ENCODE measurements at places on chromosomes 2 and 18.
A peak's percentile ranks its signal among the peaks of the same experiment; 100 is the strongest.

DNA sequence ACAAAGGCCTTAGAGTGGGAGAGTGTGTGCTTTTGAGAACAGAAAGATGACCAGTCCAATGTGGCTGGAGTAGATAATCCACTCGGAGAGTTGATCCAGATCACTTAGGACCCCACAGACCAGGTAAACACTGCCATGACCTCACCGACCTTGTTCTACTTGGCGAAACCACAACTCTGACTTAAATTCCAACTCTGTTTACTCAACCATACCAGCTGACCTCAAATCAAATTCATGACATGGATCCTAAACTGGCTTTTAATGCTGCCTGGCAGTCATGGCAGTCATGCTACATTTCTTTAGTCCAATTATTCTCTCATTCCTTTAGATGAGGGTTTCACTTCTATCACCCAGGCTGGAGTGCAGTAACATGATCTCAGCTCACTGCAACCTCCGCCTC lies 347.1 kb upstream of the FAM98A start:
- no peak for DNase-seq

DNA sequence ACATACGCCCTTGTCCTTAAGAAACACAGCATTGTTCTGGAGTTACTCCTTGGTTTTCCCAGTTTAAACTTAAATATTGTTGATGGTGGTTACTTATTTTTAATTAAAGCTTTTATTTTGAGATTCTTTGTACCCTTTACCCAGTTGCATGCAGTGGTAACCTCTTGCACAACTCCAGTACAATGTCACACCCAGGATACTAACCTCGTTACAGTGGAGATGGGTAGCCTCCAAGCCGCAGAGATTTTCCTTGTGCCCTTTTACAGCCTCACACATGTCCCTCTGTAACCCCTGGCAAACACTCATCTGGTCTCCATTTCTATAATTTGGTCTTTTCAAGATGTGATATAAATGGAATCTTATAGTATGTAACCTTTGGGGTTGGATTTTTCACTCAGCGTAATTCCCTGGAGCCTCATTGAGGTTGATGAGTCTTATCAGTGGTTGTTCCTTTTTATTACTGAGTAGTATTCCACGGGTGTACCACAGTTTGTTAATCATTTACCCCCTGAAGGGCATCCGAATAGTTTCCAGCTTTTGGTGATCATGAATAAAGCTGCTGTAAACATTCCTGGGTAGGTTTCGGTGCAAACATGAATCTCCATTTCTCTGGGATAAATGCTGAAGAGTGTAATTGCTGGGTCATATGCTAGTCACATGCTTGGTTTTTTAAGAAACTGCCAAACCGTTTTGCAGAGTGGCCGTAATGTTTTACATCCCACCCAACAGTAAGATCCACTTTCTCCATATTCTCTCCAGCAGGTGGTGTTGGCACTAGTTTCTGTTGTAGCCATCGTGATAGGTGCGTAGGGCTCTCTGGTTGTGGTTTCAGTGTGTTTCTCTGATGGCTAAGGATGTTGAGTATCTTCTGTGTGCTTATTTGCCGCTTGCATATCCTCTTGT lies 68.6 kb downstream of the DGKD start:
- DNase-seq: no peak

GRCh38 chr2:149034406-149034805 lies 4.1 kb upstream of the LYPD6B start:
- DNase-seq: no peak

- no peak for DNase-seq
These were observed 102.8 kb upstream of the RAB12 start for GRCh38 chr18:8506251-8507049.

GRCh38 chr2:212266297-212266696 lies 272.3 kb downstream of the ERBB4 start:
- DNase-seq: no peak

- no peak for DNase-seq
These were observed 39.4 kb downstream of the DDX18 start for GRCh38 chr2:117853873-117854272.

- DNase-seq: no peak
These were observed 95.5 kb upstream of the CRACDL start for GRCh38 chr2:99031481-99031880.

- DNase-seq: no peak
These were observed 132.4 kb downstream of the COPS8 start for GRCh38 chr2:237217995-237218616.

GRCh38 chr2:64840426-64840881 lies 148.7 kb upstream of the SLC1A4 start:
- DNase-seq: no peak

- no peak for DNase-seq
These were observed 180.3 kb downstream of the MYCN start for GRCh38 chr2:16120591-16121180.

- DNase-seq: no peak
These were observed 656.0 kb upstream of the CELF4 start for GRCh38 chr18:38221476-38222100.

DNA sequence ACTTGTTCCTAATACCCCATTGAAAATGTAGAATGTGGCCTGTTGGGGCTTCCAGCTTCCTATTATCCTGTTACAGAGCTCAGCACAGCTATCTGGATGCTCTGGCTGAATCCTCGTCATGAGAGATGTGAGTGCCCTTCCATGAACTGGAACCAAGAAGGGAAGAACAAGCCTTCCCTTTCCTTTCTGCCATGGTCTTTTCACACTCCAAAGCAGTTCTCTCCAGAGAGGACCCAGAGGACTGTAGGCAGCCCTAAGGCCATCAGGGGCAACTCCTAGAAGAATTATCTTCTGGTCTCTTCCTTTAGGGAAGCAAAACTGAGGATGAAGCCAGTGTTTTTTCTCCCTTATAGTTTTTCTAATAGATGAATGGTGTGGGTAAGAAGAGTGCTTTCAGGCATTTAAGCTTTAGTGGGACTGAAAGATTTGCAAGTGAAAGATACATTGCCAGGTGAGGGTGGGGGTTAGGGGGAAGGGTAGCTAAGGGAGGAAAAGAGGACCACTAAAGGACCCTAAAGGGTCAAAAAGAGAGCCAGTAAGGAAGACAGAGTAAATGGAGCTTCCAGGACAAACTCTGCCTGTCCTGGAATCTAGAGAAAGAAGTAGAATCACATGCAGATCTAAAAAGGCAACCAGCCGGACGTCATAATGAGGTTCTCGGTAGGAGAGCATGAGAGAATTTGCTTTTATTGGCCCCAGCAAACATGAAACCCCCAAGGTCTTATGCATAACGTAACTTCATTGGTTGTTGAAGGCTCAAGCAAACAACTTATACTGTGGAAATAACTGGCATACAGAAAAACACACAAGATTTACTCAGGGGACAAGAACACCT lies 12.4 kb upstream of the XPO1 start:
- DNase-seq: no peak

DNA sequence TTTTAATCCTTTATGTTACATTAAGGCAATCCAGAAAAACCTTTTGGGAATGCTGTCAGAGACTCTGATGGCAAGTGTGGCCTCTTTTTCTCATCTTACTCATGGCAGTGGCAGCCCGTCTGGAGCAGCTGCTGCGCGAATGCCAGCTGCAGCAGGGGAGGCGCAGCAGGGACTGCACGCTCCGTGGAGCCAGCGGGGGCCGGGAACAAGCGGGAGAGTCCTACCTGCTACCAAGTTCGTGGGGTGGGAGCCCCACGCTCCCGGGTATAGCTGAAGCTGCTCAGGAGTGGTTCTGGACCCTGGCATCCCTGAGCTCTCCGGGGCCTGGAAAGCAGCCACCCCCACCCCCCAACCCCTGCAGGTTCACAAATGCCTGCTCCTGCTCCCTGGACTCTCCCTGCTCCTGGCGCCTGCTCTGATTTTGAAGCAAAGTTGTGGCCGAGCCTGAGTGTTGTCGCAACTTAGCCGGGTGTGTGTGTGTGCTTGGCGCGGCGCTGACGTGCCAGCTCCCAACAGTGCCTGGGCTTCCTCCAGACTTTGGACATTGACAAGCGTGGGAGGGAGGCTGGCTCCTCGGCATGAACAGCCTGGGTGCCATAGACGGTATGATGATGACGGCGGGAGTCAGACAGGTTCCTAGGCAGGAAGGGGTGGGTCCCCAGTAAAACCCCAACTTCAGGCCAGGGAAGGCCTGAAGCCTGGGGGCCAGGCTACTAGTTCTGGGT lies 21.7 kb downstream of the TMX3 start:
- no peak for DNase-seq

DNA sequence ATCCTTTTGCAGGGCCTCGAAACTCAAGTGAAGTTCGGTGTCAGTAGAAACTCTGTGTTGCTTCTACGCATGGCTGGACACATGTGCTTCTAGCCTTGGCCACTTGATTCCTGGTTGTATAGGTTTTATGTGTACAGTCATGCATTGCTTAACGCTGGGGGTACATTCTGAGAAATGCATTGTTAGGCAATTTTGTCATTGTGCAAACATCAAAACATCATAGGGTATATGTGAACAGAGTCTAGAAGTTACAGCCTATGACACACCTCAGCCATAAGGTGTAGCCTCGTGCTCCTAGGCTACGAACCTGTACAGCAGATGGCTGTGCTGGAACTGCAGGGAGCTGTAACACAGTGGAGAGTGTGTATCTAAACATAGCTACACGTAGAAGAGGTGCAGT lies 39.4 kb downstream of the TMEM18 start:
- DNase-seq: no peak

GRCh38 chr2:56049233-56049845 lies 125.8 kb upstream of the EFEMP1 start:
- DNase-seq: no peak

DNA sequence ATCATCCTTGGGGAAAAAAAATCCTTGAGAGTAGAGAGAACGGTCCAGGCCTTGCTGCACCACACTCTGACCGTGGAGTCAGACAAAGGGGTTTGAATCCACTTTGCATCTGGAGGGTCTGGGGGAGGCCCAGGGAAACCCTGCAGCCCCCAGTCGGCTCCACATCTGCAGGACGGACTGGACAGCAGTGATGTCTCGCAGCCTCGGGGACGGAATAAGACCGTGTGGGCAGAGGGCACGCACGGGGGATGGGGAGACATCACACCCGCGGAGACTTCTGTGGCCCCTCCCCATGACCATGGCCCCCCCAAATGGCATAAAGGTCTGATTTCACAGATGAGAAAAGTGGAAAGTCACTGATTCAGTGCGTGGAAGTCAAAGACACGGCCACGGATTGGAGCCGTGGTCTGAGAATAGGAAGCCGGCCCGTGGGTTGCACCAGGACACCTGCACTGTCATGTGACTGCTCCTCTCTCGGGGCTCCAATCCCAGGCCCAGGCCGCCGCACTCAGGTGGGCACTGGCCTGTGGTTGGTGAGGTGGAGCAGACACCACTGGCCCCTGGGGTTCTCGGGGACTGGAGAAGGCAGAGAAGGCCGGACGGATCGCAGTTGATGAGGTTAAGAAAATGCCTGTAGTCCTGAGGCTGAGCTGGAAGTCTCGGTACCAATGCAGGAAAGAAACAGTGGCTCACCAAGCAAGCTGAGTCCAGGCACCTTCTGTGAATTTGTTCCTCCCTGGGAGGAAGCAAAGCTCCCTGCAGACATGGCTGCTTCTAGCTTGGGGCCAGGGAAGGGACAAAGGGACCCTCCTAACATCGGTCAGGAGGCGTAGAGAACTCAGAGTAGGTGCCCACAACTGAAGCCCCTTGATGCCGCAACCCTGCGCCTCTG lies 61.8 kb downstream of the RTP5 start:
- no peak for DNase-seq

- no peak for DNase-seq
These were observed 137.5 kb upstream of the BARD1 start for GRCh38 chr2:214946949-214947348.

- DNase-seq: no peak
These were observed 228.0 kb upstream of the ID2 start for GRCh38 chr2:8453904-8454302.

- DNase-seq: no peak
These were observed 12.8 kb downstream of the B3GNT2 start for GRCh38 chr2:62208758-62209114.

DNA sequence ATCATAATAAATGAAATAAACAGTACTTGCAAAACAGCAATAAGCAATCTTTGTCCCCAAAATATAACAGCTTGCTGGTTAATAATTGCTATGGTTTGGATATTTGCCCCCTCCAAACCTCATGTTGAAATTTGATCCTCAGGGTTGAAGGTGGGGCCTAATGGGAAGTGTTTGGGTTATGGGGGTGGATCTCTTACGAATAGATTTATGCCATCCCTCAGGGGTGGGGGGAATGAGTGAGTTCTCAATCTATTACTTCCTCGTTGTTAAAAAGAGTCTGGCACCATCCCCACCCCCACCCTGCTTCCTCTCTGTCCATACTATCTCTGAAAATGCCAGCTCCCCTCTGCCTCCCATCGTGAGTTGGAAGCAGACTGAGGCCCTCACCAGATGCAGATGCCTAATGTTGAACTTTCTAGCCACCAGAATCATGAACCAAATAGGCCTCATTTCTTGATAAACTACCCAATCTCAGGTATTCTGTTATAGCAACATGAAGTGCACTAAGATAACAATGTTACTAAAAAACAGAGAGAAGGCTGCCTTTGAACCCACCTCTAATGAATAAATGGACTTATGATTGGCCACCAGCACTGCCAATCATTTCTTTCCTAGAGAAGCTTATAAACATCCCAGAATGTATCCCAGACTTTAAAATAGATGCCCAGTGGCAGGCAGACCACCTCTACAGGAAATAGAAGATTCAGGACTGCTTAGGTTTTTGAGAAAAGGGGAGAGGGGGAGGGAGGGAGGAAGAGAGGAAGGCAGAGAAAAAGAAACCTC lies 90.1 kb downstream of the ALPK2 start:
- no peak for DNase-seq

GRCh38 chr2:218396688-218397462 lies 2.8 kb upstream of the CTDSP1 start:
- DNase-seq: peak; percentile 41

DNA sequence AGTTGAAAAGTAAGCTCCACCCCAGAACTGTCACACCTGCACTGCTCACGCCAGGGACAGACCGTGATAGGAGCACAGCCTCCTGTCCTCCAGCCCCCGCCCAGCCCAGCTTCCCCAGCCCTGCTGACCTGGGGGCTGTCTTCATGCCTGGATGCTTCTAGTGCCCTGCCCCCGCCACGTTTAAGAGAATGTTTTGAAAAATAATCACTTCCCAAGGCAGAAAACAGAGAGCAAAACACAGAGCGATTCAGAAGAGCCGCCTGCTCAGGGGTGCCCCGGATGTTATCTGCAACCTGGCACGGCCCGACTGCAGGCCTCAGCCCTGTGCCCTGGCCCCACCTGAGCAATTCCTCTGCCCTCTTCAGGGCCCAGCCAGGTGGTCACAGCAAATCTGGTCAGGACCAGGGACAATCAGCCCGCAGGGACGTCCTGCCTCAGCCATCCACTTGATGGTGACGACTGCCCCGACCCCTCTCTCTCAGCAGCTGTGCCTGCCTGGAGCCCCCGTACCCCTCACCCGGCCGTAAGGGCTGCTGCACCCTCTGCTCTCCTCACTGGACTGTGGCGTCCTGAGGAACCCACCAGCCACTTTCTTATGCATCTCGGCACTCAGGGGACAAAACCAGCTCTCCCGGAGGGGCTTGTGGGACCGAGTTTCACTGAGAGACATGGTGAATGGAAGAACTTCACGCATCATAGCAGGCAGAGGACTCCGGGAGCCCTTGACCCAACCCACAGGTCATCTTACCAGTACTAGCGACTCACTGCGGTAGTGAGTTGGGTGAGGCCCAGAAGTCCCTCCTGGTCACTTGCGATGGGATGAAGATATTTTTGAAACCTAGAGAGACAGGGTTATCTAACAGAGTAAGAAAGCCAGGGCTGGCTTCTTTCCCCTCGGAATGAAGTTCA lies 30.2 kb downstream of the ADI1 start:
- DNase-seq: no peak

GRCh38 chr18:11578799-11579198 lies 30.6 kb upstream of the SLC35G4 start:
- DNase-seq: no peak
